Activated gamma-delta T cell (primary cell): ENCODE measurements at places on chromosomes 7 and 10.

DNA sequence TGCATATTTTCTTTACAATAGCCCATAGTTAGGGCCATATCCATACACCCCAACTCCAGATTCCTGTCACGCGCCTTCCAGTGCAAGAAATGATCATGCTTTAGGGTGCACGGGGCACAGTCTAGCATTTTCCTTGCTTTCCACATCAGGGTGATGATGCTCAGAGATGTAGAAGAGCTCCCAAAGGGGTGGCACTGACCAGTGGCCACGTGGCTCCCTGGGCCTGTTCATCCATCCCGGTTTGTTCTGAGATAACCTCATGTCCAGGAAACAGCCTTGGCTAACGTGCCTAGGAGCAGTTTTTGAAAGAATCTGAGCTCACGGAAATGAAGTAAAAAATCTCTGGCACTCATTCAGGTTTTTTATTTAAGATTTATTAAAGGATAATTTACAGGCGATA lies 139.3 kb downstream of the GALNT17 start:
- no peak for DNase-seq

GRCh38 chr10:25425776-25426175 lies 251.0 kb downstream of the GPR158 start:
- no peak for DNase-seq

GRCh38 chr7:1715671-1716074 lies 45.6 kb downstream of the ELFN1 start:
- no peak for DNase-seq

DNA sequence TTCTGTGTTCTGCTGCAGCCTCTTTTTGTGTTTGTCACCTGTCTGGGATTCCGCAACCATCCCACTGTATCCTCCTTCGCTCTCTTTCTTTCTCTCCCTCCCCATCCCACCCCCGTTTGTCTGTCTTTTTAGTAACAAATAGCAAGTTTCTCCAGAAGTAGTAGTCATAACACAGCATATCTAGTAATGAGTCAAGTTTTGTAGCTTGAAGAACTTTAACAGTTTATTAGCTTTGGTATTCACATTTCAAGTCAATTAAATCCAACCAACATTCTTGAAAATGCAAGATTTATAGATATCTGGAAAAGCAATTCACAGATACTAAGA lies 154.1 kb upstream of the MTPN start:
- no peak for DNase-seq

GRCh38 chr10:88313878-88314277 lies 269.2 kb downstream of the RNLS start:
- no peak for DNase-seq

DNA sequence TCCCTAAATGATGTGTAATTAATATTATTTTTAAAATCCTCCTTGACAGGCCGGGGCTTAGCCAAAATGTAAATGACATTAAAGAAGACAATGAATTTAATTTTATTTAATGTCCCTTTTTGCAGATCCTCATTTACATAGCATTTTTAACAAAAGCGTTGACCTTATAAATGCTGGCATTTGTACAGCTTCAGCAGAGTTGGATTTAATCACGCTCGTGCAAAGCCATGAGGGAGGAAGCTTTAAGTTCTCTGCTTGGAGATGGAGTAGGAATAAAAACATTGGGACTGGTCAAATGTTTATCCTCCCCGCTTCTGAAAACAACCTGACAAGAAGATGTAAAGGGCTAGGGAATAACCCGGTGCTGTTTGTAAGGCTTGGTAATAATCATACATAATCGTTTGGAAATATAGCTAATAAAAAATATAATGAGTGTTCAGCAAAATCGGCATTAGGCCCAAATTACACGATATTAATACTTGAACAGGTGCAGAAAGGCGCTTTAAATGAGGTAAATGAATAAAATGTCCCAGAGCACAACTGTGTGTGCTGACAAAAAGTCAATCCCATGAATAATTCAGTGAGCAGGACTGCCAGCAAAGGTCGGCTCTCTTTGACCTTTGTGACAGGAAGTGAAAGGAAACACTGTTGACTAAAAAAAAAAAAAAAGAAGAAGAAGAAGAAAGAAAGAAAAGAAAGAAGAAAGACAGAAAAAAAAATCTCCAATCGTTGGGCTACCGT lies 11.5 kb downstream of the EBF3 start:
- DNase-seq, result no peak

DNA sequence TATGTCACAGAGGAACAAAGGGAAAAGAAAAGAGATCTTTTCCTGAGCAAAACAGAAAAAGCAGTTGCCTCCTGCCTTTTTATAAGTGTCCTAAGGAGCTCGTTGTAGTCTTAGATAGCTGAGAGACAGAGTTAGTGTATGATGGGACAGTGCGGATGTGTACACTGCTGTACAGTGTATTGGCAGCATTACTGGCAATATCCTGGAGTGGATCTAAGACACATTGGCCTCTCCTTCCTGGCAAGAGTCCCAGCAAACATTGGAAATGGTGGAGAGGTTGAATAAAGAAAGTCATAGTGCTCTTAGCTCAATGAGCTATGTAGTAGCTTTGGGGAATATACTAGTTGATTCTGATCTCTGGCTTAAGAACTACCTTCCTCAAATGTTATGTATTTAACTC lies 22.7 kb downstream of the GARS1 start:
- no peak for DNase-seq

GRCh38 chr10:13820119-13820963 lies 233.6 kb downstream of the PRPF18 start:
- no peak for DNase-seq

DNA sequence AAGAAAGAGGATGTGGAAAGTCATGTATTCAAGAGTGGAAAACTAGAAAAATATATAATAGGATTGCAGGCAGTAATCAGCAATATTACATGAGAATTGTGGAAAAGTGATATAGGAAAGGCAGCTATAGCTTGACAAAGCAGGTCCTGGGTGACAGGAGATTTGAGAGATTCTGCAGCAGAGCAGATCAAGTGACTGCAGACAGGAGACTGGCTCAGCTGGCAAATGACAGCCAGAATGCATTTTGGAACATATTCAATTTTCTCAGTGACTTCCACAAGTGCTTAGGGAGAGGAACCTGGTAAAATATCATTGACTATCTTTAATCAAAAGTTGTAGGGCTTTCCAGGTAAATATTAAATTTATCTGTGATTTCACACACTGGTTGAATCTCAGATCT lies 260.5 kb upstream of the CACNA2D1 start:
- DNase-seq, result no peak

DNA sequence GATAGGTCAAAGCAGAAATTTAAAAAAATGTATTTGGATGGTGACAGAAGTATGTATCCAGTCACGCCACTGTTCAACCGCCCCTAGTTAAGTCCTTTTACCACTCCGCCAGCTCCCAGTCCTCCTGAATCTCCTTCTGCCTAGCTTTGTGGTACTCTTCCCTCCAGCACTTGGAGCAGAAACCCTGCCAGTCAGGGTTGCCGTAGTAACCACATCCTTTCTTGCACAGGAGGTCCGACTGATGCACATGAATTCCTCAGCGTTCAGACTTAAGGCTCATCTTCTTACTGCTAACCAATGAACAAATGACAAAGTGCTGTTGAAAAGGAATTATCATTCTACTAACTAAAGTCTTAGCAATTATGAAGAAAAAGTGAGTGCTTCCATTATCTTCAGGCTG lies 175.3 kb upstream of the KCTD7 start:
- no peak for DNase-seq

- DNase-seq, result no peak
Observed at GRCh38 chr10:99595770-99596465, 24.3 kb downstream of the SLC25A28 start.

DNA sequence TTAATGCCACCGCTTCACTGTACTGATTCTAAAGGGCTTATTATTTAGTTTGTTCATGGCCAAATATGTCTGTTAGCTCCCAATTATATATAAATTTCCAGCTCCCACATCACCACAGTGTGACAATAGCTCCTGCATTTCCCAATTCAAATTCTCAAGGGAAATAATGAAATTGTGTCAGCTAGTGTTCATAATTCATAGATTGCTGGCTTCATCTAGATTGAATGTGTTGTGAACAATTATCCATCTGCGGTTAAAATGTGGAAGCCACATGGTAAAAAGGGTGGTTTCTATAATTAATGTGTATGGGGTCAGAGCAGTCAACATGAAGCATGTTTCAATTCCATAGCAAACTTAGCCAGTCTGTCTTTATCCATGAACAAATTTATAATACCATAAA lies 154.3 kb downstream of the SEMA3E start:
- no peak for DNase-seq

- DNase-seq, result no peak
Observed at GRCh38 chr10:26481914-26482550, 43.9 kb downstream of the APBB1IP start.

- peak; percentile 67 for DNase-seq
Observed at GRCh38 chr7:105388356-105389087, at the start of gene SRPK2. Gene SRPK2 (minus strand): TSS chr7:105388921.

GRCh38 chr7:157538321-157538720 lies 201.5 kb downstream of the DNAJB6 start:
- DNase-seq, result no peak

DNA sequence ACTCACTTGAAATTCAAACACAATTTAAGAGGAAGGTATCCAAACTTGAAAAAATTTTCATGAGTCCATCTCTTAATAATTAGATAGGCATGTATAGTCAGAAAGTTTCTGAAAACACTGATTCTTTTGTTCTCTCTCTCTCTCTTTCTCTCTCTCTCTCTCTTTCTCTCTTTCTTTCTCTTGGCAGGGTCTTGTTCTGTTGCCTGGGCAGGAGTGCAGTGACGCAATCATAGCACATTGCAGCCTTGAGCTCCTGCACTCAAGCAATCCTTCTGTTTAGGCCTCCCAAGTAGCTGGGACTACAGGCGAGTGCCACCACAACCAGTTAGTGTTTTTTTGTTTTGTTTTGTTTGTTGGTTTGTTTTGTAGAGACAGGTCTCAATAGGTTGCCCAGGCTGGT lies 59.3 kb downstream of the PRTFDC1 start:
- no peak for DNase-seq

GRCh38 chr7:112789453-112789816 lies 758 bp downstream of the TMEM168 start:
- DNase-seq, result no peak

- DNase-seq, result no peak
Observed at GRCh38 chr7:10739401-10739800, 234.3 kb upstream of the PHF14 start.

GRCh38 chr7:75823198-75823910 lies 9.7 kb upstream of the CCL24 start:
- DNase-seq, result no peak

DNA sequence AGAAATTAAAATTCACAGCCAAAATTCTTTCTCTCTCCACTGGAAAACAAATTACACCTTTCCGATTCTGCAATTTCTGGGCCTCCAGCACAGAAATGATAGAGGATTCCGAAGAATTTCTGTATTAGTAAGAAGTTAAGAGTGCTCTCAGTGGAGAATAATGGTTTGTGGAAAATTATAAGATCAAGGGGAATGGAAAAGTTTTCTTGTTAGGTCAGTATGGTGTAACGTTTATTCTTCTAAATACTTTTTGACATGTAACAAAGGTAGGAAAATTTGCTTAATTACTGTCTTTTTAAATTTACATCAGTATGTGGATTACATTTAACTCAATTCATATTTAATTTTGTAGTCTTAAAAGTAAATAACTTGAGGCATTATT lies 288.3 kb upstream of the NFE2L3 start:
- no peak for DNase-seq

- no peak for DNase-seq
Observed at GRCh38 chr10:129945941-129946760, 17.9 kb downstream of the EBF3 start.

GRCh38 chr10:16751244-16751643 lies 66.0 kb downstream of the RSU1 start:
- DNase-seq, result no peak

GRCh38 chr7:3210531-3210930 lies 90.5 kb upstream of the SDK1 start:
- no peak for DNase-seq

- no peak for DNase-seq
Observed at GRCh38 chr10:122435212-122435827, 19.1 kb upstream of the ARMS2 start.
